Retinal pigment epithelial cell (primary cell): ENCODE measurements at places on chromosomes 6 and 20.

GRCh38 chr20:45970646-45971424, 1.2 kb downstream of the ZNF335 start:
- no peak for DNase-seq

DNA sequence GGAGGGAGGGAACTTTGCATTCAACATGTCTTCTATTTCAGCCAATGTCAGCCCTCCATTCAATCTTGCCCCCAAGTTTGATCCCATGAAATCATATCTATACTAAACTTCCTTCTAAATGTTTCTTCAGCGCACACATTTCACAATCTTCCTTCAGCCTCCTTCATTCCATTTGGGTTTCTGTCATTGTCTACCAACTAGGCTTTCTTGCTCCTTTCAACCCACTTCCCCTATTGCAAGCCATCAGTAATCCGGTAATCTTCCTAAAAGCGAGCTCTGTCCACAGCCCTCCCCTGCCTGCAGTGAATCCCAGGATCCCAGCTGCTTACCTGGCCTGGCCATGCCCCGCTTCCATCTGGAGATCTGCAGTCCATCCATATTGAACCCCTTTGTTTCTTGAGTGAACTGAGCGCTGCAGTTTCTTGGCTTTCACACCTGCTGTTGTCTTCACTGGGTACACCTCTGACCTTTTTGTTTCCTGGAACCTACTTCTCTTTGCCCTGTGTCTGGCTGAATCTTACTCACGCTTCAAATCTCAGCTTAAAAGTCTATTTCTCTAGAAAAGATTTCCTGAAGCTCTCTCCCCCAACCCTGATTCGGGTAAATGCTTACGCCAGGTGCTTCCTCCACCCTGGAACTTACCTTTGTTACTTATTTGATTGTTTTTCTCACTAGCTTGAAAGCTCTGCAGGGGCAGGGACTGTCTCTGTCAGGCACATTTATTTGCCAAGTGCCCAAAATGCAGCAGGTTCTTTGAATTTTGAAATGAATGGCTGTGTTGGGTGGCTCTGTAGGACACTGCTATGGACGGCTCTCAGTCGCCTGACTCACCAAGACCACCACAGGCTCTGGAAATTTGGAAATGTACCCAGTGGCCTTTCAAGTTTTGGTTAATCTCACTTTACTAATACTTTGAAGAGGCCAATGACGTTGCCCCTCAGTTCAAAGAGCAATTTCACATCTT, 50.3 kb downstream of the ADTRP start:
- DNase-seq: no peak

GRCh38 chr6:116847227-116847626, 18.3 kb upstream of the GPRC6A start:
- peak; percentile 4 for DNase-seq

DNA sequence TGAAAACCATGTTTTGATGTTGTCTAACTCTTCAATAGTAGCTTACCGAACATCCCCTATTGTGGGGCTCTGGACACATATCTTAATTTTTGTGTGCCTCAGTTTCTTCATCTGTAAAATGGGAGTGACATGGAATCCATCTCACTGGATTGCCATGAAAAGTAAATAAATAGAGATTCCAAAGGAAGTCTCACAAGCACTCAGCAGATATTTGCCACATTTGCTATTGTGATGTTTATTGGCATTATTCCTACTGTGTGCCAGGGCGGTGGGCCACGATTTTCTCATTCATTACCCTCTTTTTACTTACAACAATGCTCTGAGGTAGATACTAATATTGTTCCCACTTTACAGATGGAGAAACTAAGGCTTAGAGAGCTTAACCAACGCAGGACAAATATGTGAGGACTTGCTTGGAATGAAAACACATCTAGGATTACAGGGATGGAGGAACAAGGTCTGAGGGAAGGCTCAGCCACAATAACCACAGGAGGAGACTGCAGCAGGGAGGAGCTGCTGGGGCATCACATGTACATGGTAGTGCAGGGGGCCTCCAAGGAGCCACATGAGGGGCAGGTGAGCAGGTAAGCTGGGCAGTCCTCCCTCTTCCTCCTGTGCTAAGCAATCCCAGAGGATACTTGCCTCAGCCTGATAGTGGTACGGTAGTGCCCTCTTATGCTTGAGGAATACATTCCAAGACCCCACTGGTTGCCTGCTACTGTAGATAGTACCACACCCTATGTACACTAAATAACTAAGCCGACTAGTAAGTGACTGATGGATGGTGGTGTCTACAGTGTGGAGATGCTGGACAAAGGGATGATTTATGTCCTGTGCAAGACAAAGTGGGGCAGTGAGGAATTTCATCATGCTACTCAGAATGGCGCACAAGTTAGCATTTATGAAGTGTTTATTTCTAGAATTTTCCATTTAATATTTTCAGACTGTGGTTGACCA, 176.9 kb downstream of the FOXA2 start:
- no peak for DNase-seq

DNA sequence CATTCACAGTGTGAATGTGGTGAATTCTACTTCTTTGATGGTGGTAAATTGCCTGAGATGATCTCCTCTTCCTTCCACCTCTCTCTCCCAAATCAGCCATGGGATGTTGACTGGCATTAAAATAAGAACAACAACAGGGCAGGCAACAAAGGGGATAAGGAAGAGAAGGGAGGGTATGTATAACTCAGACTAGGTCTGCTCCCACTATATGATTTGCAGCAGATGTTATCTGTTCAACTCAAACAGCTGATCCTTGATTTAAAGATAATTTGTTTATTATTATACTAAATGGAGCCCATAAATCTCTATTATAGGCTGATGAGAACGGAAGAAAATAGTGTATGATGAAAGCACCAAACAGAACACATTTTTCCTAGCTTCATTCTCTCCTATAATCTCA, 262.0 kb downstream of the BTBD3 start:
- DNase-seq: no peak

- DNase-seq: no peak
Observed at GRCh38 chr6:107661291-107661690, 162.8 kb downstream of the SCML4 start.

DNA sequence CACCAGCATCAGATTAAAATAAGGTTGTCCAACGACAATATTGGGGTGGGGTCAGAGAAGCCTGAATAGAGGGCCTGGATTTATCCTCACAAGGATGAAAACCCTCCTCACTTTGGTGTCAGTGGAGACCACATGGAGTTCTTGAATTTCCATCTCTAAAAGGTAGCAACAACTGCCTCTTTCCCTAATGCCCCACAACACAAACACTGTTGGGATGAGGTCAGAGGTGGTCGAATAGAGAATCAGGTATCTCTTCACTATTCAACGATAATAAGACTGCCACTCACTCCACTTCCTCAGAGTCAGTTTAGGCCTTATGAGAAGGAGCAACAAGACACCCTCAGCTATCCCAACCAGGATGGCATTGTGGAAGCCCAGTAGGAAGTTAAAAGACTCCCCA, 596.1 kb downstream of the HTR1B start:
- DNase-seq: no peak

GRCh38 chr6:34115403-34115795, 30.5 kb downstream of the GRM4 start:
- DNase-seq: no peak

GRCh38 chr20:47574616-47575364, 73.1 kb downstream of the NCOA3 start:
- DNase-seq: no peak

DNA sequence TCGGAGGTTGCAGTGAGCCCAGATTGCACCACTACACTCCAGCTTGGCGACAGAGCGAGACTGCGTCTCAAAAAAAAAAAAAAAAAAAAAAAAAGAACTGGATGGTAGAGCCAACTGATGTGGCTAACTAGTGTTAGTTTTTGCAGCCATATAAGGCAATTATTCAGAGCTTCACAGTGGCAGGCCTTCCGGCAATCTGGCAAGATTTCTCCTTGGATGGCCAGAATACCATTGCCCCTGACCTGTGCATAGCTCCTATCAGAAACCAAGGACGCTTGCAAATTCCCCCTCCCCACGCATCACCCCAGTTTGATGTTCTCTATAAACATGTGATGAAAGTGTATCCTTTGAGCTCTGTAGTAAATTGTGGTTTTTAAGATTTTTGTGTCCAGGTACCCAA, 127.0 kb downstream of the RNF144B start:
- no peak for DNase-seq

DNA sequence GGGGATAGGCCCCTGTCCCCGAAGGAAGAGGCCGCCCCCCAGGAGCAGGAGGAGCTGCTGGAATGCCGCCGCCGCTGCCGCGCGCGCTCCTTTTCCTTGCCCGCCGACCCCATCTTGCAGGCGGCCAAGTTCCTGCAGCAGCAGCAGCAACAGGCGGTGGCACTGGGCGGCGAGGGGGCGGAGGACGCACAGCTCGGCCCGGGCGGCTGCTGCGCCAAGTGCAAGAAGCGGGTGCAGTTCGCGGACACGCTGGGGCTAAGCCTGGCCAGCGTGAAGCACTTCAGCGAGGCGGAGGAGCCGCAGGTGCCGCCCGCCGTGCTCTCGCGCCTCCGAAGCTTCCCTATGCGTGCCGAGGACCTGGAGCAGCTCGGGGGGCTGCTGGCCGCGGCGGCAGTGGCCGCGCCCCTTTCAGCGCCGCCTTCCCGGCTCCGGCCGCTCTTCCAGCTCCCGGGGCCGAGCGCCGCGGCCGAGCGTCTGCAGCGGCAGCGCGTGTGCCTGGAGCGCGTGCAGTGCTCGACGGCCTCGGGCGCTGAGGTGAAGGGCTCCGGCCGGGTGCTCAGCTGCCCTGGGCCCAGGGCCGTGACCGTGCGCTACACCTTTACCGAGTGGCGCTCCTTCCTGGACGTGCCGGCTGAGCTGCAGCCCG, 630 bp downstream of the PPP1R3G start:
- DNase-seq: no peak

DNA sequence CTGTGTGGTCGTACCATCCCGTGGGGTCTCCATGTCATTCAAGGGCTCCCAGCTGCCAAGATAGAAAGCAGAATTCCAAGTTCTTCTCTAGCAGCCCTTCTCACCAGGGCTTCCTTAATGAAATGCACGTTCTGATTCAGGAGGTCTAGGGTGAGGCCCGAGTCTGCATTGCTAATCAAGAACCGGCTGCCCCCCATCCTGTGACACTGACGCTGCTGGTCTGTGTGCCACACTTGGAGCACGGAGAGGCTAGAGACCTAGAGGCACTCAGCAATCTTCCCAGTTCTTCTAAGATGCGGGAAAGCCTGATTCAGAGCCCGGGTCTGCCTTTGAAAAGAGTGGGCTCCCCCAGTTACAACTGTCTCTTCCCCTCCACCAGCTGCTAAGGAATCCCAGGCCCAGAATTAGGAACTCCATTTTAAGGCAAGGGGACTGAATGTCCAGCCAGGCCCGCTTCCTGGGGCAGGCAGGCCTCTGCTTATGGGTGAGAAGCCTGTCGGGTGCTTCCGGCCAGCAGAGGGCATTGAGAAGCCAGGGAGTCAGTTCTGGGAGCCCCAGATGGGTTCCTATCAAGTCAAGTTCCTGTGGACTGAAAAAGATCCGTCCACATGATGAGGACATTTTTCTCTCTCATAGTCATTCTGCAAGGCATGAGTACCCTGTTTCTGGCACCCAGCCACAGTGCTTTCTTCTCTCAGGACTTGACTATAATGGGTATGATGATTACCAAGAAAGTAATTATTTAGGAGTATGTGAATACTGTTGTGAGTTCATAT, 69.8 kb upstream of the RIN2 start:
- DNase-seq: peak; percentile 22

DNA sequence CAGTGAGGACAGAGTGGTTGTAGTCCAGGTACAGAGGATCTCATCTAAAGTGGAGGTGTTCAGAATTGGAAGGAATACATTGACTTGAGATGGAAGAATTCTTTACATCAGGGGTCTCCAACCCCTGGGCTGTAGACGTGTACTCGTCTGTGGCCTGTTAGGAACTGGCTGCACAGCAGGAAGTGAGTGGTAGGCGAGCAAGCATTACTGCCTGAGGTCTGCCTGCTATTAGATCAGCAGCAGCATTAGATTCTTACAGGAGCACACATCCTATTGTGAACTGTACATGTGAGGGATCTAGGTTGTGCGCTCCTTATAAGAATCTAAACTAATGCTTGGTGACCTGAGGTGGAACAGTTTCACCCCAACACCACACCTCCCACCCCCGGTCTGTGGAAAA, 121.1 kb downstream of the CDKAL1 start:
- no peak for DNase-seq

DNA sequence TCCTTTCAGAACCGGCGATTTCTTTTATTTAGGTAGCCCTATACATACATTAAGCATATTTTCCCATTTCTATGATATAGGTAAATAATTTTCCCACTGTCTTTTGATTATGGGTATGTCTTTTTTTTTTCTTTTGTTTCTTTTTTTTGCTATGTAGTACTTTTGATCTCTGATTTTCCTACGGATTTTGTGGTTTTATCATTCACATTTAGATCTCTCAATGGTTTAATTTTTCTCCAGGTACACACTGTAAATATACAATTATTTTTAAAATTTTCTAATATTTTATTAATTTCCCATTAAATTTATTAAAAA, 436 bp upstream of the ZNF337 start:
- DNase-seq: no peak

DNA sequence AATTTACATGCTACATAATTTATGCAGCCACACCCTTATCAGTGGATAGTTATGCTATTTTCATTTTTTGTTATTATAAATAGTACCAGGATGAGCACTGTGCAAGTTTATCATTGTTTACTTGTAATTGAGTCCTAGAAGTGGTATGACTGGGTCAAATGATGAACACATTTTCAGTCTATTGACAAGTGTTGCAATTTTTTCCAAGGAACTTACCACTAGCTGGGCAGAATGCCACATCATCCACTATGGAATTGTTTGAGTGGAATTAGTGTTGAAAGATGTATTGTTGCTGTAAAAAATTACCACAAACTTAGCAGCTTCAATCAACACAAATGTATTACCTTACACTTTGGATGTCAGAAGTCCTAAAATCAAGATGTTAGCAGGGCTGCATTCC, 38.1 kb upstream of the OPN5 start:
- DNase-seq: no peak

DNA sequence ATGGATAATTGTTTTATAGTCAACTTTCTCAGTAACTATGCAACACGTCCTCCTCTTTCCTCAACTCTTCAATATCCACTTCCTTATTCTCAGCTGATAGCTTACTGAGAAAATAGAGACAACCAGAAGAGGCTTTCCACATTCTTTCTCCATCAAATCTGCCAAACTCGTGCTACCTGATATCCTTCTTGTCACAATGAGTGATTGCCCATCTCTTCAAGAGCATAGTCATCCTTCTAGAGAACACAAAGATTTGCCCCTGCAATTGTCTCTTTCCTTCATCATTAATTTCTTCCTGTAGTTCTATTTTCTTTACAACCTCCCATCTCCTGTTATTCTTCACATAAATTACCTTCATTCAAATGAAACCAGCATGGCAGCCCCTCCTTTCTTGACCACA, 75.9 kb upstream of the RGS17 start:
- DNase-seq: no peak

- DNase-seq: no peak
Observed at GRCh38 chr6:151704383-151704782, 103.1 kb upstream of the ESR1 start.

- no peak for DNase-seq
Observed at GRCh38 chr20:61990484-61990883, 75.2 kb downstream of the TAF4 start.

- DNase-seq: no peak
Observed at GRCh38 chr6:25714765-25715164, 39.8 kb upstream of the SLC17A4 start.

GRCh38 chr6:157514659-157515496, 133.9 kb downstream of the ZDHHC14 start:
- DNase-seq: peak; percentile 30
